LHCN-M2 (cell line): ENCODE measurements at places on chromosomes 12 and 14. TPM values are rescaled to one million over a fixed set of nuclear protein-coding genes. Genes with fewer than 3 reads are reported as not detected.

Gene SLC22A17
- 13.5 and 16.0 TPM in 2 replicates for total RNA-seq

Gene ALDH2
- total RNA-seq, result 4.5 and 5.8 TPM in 2 replicates

Gene TPPP2
- not detected in 2 replicates for total RNA-seq

Gene KCNMB4
- 0.75 and 0.90 TPM in 2 replicates for total RNA-seq

- DNase-seq, result no peak
Measured at GRCh38 chr12:77599782-77600467, 230.8 kb upstream of the NAV3 start.

GRCh38 chr12:1479645-1480044 lies 114.7 kb downstream of the FBXL14 start:
- no peak for DNase-seq

DNA sequence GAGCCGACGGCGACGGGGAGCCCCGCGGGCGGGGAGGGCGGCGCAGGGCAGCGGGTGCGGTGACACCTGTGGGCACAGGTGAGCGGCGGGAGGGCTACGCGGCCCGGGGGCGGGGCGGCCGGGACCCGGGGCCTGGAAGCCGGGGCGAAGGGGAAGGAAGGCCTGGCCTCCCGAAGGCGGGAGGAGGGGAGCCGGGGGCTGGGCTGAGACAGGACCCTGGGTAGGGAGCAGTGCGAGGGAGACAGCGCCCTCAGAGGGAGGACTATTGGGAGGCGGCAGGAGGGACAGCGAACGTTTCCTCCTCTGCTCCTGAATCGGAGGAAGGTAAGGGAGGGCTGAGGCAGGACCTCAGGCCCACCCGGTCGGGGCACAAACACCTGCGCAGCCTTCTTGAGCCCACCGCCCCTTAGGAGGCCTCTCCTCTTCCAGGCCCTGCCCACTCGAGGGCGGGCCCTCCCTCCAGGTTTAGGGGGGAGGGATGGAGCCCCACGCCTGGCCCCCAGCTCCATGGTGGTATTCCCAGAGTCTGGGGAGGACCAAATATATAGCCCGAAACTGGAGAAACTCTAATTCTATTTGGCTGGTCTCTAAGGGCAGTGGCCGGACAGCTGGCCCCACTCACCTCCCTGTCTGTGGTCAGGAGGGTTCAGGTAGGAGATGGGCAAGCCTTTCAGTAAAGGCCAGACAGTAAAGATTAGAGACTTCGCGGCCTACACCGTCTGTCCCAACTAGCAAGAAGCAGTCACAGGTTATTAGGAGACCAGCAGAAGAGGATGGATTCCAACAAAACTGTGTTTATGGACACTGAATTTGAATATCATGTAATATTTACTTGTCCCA lies 509 bp downstream of the PLEKHG6 start:
- no peak for DNase-seq

DNA sequence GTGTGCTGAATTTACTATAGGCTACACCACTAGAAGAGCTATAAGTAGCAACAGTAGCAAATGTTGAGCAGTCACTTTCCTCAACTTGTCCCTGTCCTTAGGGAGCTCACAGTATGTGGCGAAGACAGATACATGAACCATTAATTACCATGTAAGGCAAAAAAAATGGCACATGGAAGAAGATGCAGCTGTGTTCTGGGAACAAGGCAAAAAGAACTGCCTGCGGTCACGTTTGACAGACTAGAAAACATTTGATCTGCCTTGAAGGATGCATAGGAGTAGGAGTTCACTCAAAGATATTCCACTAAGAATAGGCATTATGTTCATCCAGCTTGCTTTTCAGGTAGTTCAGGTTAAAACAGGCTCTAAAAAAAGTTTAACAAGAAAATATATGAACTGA lies 46.5 kb upstream of the IFNG-AS1 start:
- peak; percentile 52 for DNase-seq
